ENCODE measurements at places on chromosomes 12 and 14.

DNA sequence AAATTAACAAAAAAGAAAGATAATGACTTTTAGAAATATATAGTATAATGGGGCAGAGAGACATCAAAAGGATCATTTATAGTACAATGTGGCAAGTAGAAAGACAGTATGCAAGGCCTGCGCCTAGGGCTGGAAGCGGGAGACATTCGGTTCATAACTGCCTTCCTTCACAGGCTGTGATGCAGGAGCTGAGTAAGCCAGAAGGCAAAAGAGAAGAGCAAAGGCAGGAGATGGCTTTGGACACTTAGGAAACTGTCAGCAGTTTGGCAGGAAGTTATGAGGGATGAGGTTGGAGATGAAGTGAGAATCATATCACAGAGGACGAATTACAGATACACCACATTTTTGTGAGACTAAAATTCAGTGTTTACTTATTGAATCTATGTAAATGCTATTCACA lies 97.8 kb downstream of the EPS8 start:
- no peak for DNase-seq

GRCh38 chr14:57018065-57018464 lies 207.8 kb upstream of the OTX2 start:
- no peak for DNase-seq

DNA sequence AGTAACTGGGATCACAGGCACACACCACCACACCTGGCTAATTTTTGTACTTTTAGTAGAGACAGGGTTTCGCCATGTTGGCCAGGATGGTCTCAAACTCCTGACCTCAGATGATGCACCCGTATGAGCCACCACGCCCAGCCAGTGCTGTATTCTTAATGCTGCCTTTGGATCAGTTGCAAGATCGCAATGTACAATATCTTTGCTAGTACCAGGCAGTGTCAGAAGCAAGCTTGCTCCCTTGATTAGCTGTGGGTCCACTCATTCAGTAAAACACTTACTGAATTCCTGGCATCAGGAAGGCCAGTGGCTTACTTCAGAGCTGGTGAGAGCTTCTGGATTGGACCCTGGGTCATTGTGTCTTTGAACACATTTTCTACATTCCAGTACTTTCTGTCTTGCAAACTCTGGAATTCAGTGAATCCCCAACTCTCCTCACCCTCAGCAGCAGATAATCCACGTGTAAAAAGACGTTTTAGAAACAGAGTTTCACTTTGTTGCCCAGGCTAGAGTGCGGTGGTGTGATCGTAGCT lies 1183.7 kb downstream of the AACS start:
- DNase-seq: no peak

- DNase-seq: no peak
Measured at GRCh38 chr14:90676912-90677311, 139.3 kb downstream of the TTC7B start.

DNA sequence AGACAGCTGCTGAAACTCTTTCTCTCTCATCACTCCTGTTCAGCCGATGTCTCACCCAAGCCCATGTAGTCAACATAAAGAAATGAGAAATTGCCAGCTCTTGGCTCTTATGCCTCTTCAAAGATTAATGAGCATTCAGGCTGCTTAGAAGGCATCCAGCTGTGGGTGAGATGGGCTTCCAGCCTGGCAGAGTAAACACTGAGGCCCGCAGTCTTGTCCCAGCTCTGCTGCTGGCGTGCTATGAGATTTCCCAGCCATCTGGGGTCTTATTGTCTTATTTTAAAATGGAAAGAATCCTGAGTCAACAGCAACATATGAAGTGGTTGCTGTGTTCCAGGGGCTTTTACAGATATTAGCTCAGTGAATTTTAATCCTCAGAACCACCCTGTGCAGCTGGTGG lies 12.6 kb downstream of the RXYLT1 start:
- DNase-seq: no peak

- no peak for DNase-seq
Measured at GRCh38 chr14:76736514-76736913, 24.8 kb upstream of the VASH1 start.

DNA sequence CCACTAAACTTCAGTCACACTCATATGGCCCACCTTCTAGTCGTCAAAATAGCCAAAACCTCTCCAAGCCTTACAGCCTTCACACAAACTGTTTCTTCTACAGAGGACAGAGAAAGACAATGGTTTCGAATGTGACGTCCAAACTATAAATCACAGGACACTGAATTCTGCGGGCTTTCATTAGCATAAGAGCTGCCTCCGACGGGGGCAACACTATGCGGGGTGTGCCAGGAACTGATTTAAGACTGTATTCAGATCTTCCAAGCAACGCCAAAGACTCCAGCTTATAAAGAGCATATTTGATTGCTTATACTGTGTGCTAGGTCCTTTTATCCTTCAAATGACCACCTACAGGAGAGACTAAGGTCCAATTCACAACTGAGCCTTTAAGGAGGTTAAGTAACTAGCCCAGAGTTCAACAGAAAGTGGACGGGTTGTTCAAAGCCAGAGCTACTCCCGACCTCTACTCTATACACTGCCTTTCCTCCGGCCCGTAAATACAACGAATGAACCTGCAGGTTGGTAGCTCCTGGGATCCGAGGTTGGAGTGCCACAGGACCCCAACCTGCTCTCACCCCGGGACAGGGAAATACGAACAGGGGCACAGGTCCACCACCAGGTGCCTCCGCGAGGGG lies 575 bp downstream of the L2HGDH start:
- no peak for DNase-seq

- no peak for DNase-seq
Measured at GRCh38 chr12:107616941-107617340, 68.7 kb upstream of the PWP1 start.

DNA sequence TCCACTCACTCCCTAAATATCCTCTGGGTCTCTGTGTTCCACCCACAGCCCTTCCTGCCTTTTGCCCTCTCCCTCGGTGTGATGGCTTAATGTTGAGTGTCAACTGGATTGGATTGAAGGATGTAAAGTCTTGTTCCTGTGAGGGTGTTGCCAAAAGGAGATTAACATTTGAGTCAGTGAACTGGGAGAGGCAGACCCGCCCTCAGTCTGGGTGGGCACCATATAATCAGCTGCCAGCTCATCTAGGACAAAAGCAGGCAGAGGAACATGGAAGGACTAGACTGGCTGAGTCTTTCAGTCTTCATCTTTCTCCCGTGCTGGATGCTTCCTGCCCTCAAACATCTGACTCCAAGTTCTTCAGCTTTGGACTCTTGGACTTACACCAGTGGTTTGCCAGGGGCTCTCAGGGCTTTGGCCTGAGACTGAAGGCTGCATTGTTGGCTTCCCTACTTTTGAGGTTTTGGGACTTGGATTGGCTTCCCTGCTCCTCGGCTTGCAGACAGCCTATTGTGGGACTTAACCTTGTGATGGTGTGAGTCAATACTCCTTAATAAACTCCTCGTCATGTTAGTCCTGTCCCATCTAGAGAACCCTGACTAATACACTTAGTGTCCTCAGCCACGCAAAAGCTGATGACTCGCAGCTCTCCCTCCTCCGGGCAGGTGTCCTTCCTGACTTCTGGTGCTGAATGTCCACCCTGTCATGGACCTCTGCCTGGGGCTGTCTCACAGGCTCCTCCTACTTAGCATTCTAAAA lies 5.9 kb downstream of the DGLUCY start:
- no peak for DNase-seq

DNA sequence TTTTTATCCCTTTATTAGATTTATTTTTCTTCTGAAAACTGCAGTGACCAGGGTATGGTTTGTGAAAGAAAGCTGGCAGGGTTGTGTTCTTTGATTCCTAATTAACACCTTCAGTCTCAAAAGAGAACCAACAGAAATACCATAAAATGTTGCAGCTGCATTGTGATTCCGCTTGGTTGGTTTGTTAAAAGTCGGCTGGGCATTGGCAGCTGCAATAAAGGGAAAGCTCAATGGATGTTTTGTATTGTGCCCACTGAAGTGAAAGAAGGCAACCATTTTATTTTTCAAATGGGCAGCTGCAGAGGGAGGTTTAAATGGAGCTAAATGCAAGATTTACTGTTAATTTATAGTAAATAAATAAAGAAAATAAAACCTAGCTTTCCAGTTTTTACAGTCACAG lies 16.7 kb downstream of the LGR5 start:
- DNase-seq: no peak

GRCh38 chr14:75968456-75968855 lies 13.3 kb downstream of the TGFB3 start:
- no peak for DNase-seq

DNA sequence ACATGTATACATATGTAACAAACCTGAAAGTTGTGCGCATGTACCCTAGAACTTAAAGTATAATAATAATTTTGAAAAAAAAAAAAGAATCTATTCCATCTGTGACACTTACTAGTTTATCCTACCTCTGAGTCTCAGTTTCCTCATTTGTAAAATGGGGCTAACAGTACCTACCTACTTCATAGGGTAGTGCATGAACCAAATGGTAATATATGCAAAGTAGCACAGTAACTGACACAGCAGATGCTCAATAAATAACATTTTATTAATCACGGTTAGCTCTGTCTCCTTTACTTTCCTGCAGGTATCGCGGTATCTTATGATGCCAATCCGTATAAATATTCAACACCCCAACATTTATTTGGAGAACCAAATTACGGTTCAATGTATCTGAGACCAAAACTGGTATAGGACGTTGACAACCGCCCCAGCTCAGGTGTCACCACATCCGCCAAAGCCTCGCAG lies 703 bp downstream of the TMED10 start:
- no peak for DNase-seq

- DNase-seq: no peak
Measured at GRCh38 chr12:18751866-18752265, 13.9 kb downstream of the CAPZA3 start.

Measured in stimulated activated CD4-positive, alpha-beta T cell treated with anti-CD3 and anti-CD28 coated beads, Interleukin-4, amount 100 ng/mL, for 1 hour (primary cell).